ENCODE measurements at places on chromosomes 16 and 17.

GRCh38 chr17:75390982-75391381 is 14.5 kb downstream of the GRB2 start:
- DNase-seq = no peak

- DNase-seq = no peak
Measured at GRCh38 chr17:31052187-31052889, 42.4 kb upstream of the NF1 start.

DNA sequence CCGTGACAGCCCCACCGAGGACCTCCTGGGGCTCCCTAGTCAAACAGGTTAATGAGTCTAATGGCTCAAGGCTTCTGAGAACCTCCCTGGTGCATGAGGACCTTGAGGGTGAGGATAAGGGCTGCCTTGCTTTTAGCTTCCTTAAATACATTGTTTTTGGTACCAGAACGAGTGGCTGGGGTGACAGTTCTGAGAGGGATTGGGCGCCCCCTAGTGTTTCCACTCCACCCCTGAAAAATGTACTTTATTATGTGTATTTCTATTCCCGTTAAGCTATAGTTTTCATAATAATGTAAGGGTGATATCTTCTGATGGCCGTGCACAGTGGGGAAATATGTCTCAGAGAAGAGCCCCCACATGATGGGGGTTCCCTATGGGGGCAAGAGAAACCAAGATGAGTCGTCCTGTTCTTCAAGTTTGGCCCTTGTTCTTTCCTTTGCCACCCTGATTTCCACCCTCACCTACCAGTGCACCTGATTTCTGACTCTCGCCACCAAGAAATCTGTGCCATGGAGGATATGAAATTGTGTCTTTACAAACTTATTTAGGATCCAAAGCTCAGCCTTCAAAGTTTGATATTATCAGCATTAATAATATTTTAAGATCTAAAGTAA is 14.5 kb upstream of the VWA3A start:
- no peak for DNase-seq

- DNase-seq = no peak
Measured at GRCh38 chr17:3896108-3896967, 3.5 kb upstream of the CAMKK1 start.

DNA sequence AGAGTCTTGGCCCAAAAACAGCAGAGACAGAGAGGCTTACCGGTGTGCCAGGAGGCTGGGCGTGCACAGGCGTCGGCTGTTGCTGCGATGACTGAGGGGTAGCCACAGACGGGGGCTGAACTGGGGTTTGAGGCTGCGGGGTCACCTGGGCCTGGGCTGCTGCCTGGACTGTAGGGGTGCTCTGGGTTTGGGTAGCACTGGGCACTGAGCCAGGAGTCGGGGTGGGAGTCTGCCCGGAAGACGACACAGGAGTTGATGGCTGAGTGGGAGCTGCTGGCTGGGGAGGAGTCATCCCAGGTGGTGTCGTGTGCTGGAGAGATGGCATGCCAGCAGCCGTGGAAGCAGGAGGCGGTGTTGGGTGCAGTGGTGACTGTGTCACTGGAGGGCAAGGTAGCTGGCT is 53.2 kb upstream of the TRAP1 start:
- no peak for DNase-seq

- no peak for DNase-seq
Measured at GRCh38 chr16:89036776-89037175, 56.9 kb upstream of the ACSF3 start.

DNA sequence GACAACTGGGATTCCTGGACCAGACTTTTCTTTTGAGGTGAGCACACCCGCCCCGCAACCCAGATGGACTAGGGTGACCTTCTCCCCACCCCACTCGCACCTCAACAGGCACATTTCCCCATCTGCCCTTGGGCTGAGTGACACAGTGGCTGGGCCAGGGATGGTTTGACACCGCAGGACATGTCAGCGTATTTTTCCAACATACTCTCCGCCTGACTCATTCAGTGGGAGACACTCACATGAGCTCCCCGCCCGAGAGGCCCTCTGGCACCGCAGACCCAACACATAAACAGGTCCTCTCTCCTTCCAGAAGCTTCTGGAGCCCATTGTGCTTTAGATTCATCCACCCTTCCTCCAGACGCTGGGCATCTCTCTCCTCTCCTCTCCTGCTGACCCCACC is 69.4 kb downstream of the ZDHHC7 start:
- DNase-seq = no peak

- DNase-seq = no peak
Measured at GRCh38 chr17:7184091-7184488, 4.9 kb upstream of the ASGR1 start.

GRCh38 chr16:85206472-85207356 is 94.4 kb upstream of the CIBAR2 start:
- no peak for DNase-seq

DNA sequence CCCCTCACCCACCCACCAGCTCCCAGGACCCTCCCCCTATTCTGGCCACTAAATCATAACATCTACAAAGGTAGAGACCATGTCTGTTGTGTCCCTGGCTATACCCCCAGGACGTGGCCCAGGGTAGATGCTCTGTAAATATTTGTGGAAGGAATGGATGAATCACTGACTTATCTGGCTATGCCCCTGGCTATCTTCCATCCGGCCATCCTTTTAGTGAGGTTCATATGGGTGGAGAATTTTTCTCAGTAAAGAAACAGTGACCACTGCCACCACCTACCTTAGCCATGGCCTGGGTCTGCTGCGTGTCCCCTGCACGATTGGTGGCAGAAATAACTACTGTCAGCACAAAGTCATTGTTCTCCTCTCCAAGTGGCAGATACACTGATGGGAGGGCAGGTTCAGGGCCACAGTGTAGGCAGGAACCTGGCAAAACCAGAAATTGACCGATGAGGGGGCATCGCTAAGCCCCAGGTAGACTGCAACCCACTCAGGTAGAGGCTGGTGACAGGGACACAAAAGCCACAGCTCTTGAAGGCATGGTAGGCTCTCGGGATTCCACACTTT is 63.1 kb upstream of the BCO1 start:
- no peak for DNase-seq

DNA sequence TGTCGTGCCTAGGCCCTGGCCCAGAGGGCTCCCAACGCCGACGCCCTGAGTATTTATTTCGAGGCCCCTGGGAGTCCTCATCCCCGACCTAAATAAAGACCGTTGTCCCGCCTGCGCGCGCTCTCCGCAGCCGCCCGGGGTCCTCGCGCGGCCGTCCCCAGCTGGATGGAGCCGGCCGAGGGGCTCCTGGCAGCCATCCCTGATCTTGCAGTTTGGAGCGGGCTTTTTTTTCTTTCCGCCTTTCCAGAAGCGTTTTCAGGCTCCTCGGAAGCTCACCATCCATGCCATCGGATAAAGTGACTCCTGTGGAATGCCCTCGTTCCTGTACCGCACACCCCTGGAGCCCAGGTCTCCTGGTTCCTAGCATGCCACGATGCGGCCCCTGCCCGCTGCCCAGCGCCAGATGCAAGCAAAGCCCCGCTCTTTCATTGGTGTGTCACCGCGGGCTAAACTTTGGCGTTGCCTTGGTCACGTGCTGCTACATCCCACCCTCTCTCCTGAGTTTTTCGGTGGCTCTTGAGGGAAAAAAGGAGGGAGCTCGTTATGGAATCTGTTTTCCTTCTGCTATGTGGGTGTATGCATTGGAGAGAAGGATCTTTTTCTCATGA is 716 bp downstream of the TMEM94 start:
- no peak for DNase-seq

DNA sequence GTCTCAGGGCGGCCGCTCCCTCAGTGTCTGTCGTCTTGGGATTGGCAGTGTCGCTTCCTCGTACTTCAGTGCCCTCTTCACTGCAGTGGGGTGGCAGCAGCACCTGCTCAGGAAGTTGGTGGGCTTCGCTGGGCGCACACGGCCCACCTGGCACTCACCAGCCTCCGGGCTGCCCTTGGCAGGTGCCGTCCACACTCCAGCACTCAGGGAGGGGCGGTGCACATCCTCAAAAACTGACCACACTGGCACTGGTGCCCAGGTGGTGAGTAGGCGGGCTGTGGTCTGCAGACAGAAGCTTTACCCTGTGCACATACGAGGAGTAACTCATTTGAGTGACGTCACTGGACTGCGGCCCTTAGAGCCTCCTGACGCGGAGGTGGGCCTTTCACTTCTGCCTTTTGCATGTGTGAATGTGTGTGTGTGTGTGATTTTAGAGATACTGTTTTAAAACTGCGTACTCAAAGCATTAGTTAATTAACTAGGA is 94.6 kb downstream of the BANP start:
- DNase-seq = no peak

DNA sequence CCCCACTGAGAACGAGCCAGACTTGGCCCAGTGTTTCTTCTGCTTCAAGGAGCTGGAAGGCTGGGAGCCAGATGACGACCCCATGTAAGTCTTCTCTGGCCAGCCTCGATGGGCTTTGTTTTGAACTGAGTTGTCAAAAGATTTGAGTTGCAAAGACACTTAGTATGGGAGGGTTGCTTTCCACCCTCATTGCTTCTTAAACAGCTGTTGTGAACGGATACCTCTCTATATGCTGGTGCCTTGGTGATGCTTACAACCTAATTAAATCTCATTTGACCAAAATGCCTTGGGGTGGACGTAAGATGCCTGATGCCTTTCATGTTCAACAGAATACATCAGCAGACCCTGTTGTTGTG is 631 bp downstream of the BIRC5 start:
- DNase-seq = no peak

DNA sequence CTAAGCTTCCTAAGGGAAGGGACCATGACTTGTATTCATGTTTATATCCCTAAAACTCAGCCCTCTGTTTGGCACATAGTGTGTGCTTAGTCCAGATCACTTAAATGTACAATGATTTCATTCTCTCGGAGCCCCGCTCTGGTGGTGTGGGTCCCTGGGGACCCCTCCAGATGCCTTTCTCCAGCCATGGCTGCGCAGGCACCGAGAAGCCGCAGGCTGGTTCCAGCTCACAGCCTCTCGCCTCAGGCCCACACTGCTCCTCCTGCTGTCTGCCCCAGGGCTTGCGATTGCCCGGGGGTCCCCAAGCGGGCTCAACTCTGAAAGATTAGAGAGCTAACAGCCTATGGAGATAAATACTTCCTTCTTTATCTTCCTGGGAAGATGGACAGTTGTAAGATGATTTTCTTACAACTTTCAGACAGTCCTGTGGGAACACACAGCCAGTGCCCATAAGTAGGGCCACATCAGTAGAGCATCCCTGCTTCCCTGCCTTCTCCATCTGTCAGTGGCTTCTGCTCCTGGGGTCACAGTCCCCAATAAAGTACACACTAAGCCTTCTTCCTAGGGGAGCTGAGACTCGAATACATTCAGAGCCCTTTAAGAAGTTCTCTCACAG is 66.2 kb downstream of the CENPV start:
- no peak for DNase-seq

GRCh38 chr17:61053469-61053868 is 346.2 kb upstream of the TBX2 start:
- DNase-seq = no peak

- DNase-seq = no peak
Measured at GRCh38 chr16:81313701-81314602, 810 bp upstream of the GAN start.

GRCh38 chr17:38444151-38444550 is 15.9 kb downstream of the ARHGAP23 start:
- peak; percentile 31 for DNase-seq

- DNase-seq = no peak
Measured at GRCh38 chr16:24689128-24689527, 40.3 kb upstream of the TNRC6A start.

- no peak for DNase-seq
Measured at GRCh38 chr17:45172541-45173286, 11.0 kb downstream of the HEXIM2 start.

DNA sequence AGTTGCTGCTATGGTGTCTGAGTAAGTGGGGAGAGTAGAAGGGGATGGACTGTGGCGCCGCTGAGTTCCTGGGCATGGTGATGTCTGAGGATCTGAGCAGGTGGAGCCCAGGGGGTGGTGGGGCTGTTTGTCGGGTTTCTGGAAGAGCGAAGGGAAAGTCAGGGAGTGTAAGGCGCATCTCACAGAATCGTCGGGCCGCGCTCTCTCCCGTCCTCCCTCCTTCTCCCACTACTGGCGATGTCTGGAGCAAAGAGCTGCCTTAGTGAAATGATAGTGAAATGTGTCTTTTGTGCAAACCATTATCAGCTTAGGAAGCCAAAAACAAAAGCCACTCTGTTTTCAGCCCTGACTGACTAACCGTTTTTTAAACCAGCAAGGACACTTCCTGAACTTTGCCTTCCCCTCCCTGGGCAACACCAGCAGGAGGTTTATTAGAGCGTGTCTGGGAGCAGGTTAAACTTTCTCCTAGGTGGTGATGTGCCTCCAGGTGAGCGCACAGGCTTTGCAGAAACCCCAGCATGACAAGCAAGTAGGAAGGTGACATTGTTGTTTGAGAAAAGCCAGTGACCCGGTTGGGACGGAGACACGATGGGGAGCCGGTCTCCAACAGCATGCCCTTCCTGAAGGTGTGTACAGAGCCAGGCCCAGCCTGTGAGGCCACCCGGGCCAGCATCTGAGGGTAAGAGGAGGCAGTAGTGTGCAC is 49.1 kb downstream of the RAB11FIP3 start:
- DNase-seq = no peak

DNA sequence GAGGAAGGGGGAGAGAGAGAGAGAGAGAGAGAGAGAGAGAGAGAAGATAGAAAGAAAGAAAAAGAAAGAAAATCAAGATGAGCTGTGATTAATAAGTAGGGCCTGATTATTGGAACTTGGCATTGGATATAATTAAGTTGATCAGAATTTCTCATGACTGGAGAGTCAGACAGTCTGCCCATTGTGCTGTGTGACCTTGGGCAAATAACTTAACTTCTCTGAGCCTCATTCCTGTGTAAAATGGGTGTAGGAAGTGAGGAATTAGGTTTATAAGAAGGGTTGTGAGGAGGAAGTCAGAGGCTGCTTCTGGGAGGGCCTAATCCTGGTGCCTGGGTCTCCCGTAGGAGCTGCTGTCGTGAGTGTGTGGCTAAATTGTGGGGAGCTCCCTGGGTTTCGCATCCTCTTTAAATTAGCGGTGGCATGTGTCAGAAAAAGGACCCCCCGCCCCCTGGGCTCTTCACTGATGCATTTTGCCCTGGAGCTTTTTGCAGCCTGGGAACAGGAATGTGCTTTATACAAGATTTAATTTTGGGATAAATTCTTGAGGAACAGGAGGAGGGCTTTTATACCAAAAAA is 76.0 kb downstream of the CMIP start:
- no peak for DNase-seq

DNA sequence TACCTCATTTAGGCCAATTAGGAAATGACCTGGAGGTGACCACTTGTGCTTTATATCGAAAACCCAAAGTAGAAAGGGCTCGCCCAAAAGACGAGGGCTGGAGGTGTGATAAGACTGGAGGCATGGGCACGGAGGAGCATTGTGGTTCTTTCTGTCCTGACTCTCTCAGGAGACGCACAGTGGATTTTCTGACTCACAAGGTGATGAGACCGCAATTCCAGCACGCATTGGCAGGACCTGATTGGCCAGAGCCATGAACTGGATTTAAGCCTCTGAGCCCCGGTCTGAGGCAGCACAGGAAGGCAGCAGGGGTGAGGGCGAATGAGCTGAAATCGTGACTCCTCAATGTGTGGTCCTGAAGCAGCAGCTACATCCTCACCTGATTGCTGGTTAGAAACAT is 559.1 kb upstream of the SALL1 start:
- DNase-seq = no peak

GRCh38 chr17:79983456-79983855 is 52.2 kb downstream of the TBC1D16 start:
- no peak for DNase-seq

GRCh38 chr16:4936991-4937781 is at the start of gene PPL:
TSS of gene PPL (minus strand) at chr16:4937148. CDS start at chr16:4937045, 103 bp downstream.
- DNase-seq = no peak

GRCh38 chr17:70168044-70168976 is 1.0 kb upstream of the KCNJ2 start:
- peak; percentile 40 for DNase-seq

- DNase-seq = no peak
Measured at GRCh38 chr16:84214451-84215066, 23.6 kb downstream of the ADAD2 start.
